ENCODE measurements at places on chromosomes 2 and 18.

DNA sequence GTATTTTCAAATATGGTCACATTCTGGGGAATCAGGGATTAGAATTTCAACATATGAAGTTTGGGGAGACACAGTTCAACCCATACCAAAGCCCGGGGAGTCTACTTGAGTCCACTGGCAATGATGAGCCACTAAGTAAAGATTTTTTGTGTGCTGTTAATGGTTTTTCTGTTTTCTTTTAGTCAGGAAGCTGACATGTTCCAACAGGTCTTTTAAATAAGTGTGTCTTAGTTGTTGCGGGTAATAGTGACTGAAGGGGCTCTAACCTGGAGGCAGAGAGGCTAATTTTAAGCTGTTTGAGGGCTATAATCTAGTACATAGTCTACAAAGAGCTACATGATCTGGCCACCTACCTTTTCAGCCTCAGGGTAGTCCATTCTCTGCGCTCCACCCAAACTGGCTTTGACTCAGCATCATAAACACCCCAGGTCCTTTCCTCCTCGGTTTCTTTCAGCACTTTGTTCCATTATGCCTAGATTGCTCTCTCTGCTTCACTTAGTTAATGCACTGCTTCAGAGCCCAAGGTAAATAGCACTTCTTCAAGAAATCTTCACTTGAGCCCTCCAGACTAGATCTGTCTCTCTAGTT is 17.6 kb upstream of the UBE2E3 start:
- H3K4me3 ChIP-seq: no peak overlapping the region
- H3K36me3 ChIP-seq: no peaks in the 10 kb centered on the region
- H3K27me3 ChIP-seq: no peaks in the 10 kb centered on the region

DNA sequence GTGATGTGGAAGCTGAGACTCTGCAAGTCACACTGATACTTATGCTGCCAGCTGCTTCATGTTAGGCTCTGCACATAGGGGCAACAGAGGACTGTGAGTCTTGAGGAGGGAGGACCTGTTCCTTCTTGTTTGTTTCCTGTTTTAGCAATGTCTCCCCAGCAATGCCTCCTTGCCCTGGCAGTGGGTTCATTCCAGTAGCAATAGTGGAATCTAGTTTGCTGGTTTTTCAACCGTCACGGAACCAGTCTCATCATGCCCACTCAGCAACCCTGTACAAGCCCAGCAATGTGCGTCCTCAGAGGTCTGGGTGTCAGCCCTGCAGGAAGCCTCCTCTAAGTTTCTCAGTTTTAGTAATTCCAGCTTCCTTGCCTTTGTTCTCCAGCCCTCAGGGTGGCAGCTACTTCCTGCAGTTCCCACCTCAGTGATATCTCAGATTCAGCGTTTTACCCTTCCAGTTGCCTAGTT is 20.5 kb upstream of the ITGB6 start:
- H3K27ac ChIP-seq: no peak overlapping the region
- H3K36me3 ChIP-seq: no peaks in the 10 kb centered on the region
- H3K27me3 ChIP-seq: no peaks in the 10 kb centered on the region
- H3K4me1 ChIP-seq: peaks cover 47% of the 10 kb centered on the region
- no peak overlapping the region for H3K4me3 ChIP-seq
- no peak for DNase-seq

GRCh38 chr2:89848763-89849368 is 1157.4 kb downstream of the RPIA start:
- H3K27me3 ChIP-seq: no peaks in the 10 kb centered on the region
- H3K36me3 ChIP-seq: no peaks in the 10 kb centered on the region
- H3K27ac ChIP-seq: no peak overlapping the region
- DNase-seq: no peak

DNA sequence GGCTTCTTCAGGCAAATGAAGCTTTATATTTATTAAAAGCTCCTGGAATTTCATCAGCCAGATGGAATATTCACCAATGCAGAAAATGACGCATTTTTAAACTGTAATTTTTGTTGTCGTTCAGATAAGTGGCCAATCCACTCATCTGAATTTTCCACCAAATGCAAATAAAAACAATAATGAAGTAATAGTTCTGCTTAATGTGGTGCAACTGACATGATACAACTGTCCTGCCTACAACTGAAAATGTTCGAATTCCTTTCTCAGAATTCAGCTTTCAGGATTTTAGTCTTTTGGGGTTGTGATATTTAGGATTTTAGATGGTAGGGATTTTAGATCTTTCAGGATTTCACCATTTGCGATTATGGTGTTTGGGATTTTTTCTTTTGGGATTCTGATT is 27.1 kb upstream of the PUM2 start:
- H3K4me3 ChIP-seq: no peak overlapping the region
- no peaks in the 10 kb centered on the region for H3K36me3 ChIP-seq
- DNase-seq: no peak
- H3K4me1 ChIP-seq: no peaks in the 10 kb centered on the region

DNA sequence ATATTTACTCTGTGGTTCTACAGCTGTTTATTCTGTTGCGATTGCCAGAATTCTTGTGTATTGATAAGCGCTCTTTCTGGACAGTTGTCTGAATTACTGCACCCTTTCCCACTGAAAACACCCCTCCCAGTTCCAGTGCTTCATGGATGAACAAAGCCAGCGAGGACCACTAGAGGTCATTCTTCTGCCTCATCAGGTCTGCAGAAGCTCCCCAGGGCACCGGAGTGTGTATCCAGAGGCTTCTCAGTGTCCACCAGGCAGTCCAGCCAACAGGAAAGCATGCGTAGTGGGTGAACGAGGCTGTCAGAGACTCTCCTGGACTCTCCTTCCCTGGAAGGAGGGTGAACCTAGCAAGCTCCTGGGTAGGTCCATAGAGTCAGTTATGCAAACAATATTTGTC is 40.6 kb upstream of the INHBB start:
- H3K36me3 ChIP-seq: no peaks in the 10 kb centered on the region
- H3K4me3 ChIP-seq: no peak overlapping the region
- H3K27ac ChIP-seq: no peak overlapping the region
- no peak for DNase-seq
